ENCODE measurements at places on chromosomes 4 and X. TPM values are rescaled to one million over a fixed set of nuclear protein-coding genes. Genes with fewer than 3 reads are reported as not detected.

The FBXL5 gene
- 86.1 TPM for total RNA-seq

The SLIT2 gene
- 4.4 TPM for total RNA-seq

The UGT2A1 gene
- total RNA-seq = not detected

The TXK gene
- 0.16 TPM for total RNA-seq

The GAGE12E gene
- total RNA-seq = not detected

The FABP2 gene
- not detected for total RNA-seq

The DMD gene
- 0.26 TPM for total RNA-seq

The ADAD1 gene
- not detected for total RNA-seq
